ENCODE measurements at places on chromosomes 5 and 9.

DNA sequence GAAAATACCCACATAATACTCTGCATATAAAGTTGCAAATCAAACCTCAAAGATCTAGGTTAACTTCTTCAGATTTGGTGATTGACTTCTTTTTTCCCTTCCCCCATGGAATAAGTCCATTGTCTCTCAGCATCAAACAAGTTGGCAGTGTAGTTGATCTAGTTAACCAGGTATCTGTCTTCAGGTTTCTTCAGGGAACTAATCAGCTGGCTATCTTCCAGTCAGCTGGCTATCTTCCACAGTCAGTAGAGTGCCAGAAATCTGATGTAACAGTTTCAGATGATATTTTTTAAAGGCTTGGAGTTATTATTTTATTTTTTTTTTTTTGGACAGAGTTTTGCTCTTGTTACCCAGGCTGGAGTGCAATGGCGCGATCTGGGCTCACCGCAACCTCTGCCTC, 16.8 kb downstream of the TNFSF15 start:
- DNase-seq: no peak

GRCh38 chr9:89431930-89432725, 65.8 kb downstream of the SEMA4D start:
- DNase-seq: no peak

DNA sequence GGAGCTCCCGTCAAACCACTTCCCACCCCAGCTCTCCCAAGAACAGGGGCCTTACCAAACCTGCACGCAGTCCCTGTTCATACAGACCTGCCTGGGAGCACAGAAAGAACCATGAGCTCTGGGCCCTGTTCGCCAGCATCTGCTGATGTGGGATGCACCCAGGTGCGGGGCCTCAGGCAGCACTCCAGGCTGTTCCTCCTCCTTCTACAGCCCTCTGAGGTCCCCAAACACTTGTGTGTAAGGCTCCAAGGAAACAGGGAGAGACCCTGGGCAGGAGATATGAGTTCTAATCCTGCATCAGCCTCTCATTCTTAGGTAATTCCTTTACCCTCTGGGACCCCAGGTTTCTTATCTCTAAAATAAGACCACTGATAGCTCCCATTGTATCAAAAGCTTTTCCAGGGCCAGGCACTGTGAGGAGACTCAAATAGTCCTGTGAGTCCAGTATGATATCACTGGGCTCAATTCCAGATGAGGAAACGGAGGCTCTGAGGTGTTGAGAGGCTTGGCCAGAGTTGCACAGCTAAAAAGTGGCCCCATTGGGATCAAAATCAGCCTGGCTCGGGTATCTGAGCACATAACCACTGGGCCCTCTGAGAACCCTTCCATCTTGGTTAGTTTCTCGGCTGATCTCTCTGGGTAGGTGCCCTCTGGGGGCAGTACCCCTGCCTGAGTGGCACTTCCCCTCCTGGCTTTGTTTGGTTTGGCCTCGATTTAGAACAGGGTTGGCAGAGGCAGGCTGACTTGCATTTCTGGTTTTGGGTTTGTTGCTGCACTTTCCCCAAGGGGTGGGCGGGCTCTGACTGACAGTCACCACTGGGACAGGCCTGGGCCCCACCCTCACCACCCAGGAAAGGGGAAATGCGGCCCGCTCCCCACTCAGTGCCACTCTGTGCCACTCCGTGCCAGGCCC, 116.8 kb downstream of the RGS3 start:
- DNase-seq: no peak

DNA sequence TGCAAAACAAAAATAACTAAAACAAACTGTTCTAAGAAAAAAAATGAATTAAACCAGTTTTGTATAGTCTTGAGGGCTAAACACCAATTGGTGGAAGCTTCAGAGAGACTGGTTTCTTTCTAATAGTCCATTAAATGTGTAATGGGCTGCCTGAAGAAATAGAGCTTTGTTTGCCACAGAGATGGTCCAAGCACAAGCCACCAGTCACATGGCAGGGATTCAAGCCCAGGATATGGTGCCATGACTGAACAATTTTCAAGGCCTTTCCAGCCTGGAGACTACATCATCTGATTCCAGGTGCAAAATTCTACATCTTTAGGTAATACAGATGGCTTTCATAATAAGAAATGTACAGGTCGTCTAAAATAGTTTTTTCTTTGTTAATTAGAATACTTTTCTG, 355.3 kb downstream of the NR2F1-AS1 start:
- no peak for DNase-seq

DNA sequence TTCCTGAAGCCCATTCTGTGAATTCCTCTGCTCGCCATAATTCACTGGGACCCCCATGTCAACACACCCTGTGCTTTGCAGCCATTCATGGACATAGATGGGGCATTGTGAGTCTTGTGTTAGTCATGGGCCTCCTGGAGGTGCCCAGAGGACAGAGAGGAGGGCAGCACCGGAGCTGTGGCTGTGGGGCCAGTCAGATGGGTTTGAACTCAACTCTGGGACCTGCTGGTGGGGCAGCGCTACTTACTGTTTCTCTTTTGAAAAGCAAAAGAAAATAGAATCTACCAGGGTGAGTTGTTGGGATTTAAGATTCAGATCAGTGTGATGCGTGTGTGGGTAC, 11.3 kb upstream of the EXOC3 start:
- no peak for DNase-seq

GRCh38 chr9:117733465-117733864, 29.3 kb downstream of the TLR4 start:
- DNase-seq: no peak

- peak; percentile 35 for DNase-seq
Measured at GRCh38 chr5:145854651-145855258, 18.1 kb downstream of the GRXCR2 start.

- peak; percentile 100 for DNase-seq
Measured at GRCh38 chr5:172795318-172795977, 24.5 kb upstream of the DUSP1 start.

DNA sequence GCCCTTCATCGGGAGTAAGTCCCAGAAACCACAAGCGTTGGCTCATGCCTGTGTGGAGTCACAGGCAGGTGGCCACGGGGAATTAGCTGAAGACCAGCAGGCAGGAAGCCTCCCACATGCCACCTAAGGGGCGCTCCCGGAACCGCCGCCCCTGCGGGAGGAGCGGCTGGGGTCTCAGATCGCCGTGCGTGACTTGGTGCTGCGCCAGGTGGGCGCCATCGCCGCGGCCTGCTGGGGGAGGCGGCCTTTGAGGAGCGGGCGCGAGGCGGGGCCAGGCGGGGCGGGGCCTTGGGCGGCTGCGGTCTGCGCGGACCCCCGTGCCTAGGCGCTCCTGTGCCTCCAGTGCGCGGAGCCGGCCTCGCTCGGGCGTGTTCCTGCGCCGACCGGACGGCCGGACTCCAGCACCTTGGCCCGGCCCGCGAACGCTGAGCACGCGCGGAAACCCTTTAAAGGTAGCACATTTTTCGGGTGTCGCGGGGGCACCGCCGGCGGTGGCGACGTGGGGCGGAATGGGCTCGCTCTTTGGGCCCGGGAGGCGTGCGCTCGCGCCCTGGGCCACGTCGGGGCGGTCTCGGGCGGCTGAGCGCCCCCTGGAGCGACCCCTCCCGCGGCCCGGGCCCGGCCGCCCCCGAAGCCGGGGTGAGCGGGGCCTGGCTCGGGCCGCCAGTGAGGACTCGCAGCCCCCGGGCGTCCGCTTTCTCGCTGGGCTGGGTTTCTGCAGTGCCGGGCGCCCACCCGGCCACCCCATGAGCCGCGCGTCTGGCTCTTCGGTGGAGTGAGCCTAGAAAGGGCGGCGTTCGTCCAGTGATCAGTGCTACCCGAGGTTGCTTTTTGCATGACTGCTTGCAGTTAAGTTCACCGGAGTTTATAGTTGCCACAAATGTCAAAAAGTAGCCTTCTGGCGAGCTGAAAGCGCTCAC, 24.5 kb downstream of the LECT2 start:
- DNase-seq: no peak

DNA sequence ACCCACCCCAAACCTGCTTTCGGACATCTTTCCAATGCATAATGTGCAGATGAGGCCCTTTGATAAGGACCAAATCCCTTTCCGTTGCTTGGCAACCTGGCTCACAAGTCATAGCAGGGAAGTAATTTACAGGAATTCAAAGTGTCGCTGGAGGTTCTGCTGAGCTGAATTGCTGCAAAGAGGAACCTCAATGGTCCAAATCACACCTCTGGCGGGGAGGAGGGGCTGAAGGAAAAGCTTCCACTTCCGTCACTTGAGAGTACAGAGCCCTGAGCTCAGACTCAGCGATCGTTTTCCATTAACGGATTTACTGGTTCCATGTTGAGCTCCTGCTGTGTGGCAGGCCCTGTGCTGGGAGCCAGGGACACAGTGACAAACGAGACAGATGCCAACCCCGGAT, 99.3 kb downstream of the KCNIP1 start:
- DNase-seq: no peak

DNA sequence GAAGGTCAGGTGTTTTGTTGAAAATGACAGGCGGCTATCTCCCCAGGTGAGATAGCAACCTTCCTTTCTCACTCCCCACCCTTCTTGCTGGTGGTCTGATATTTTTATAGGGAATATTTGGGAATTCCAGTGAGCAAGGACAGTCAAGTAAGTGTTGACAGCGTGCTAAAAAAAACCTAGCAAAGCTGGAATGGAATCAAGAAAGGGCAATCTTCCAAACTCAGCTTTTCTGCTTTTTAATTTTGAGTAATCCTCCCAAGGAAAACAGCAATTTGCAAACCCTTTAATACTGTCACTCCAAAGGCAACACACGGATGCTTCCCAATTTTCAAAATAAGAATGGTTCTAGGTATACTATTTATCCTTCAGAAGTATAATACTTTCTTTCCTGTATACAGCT, 143.7 kb upstream of the PCA3 start:
- no peak for DNase-seq
